ENCODE measurements at places on chromosomes 16 and 17.

DNA sequence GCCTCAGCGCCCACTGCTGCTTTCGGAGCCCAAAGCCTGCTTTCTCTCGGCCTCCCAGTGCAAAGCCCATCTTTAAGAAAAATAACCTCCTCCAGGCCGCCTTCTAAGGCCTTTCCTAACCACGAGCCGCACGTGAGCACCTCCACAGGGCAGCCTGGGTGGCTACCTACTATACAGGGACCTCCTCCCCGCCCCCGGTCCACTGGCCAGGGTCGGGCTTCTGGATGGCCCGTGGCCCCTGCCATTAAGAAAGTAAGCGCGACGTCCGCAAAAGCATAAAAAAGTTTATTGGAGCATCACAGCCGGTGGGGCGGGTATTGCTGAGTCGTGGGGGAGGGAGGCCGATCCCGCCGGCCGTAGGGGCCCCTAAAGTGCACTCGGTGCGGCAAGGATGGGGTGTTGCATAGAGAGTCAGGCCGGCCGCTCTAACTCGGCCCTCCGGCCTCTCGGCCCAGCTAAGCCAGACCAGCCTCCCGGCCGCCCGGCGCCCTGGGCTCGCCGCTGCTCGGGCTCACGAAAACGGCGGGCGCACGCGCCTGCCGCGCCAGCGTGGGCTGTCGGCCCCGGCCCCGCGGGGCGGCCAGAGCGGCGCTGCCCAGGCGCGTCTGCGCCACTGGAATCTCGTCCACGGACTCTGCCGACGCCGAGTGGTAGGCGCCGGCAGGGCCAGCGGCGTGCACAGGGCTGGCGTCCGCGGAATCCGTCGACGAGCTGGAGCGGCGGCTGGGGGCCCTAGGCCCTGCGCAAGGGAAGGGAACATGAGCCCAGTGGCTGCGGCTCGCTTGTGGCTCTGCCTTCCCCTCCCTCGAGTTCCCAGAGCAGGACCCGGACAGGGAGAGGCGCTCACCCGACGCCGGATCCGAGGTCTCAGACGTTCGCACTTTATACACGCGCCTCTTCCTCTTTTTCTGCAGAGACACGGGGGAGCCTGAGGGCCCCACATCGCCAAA lies 1.1 kb upstream of the TPPP3 start:
- DNase-seq = no peak

- DNase-seq = no peak
Observed at GRCh38 chr17:27549251-27549893, 81.6 kb upstream of the LGALS9 start.

GRCh38 chr17:82230609-82231311 lies 1.9 kb downstream of the SLC16A3 start:
- no peak for DNase-seq

- no peak for DNase-seq
Observed at GRCh38 chr17:32609884-32610650, 123.3 kb downstream of the CDK5R1 start.

GRCh38 chr16:2691491-2692248 lies 9.3 kb downstream of the KCTD5 start:
- no peak for DNase-seq

- DNase-seq = no peak
Observed at GRCh38 chr17:42049834-42050392, 488 bp downstream of the C17orf113 start.

DNA sequence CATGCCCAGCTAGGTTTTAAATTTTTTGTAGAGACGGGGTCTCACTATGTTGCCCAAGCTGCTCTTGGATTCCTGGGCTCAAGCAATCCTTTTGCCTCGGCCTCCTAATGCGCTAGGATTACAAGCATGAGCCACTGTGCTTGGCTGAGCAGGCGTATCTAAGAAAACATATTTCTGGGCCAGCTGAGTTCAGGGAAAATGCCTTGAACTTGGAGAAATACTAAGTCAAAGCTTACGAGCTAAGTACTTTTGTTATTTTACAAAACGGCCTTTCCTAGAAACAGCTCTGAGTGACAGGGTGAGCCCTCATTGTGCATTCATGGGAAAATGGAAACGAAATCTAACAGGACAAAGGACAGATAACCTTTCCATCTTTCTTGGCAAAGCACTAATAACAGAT lies 24.7 kb downstream of the DNAI2 start:
- no peak for DNase-seq

DNA sequence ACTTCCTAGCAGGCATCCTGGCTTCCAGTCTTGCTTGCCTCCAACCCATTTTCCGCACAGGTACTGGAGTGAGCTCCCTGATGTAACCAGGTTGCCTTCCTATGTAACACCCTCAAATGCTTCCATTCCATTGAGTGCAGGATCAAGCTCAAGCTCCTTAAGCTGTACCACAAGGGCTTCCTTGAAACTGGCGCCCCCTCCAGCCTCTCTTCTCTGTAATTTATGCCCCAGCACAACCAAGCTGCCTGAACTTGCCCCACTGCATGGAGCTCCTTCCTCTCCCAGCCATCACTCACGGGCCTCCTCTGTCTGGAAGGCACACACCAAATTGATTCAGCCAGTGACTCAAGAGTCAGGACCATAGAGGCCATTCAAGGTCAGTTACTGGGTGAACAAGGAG lies 234.8 kb upstream of the RPL38 start:
- no peak for DNase-seq

DNA sequence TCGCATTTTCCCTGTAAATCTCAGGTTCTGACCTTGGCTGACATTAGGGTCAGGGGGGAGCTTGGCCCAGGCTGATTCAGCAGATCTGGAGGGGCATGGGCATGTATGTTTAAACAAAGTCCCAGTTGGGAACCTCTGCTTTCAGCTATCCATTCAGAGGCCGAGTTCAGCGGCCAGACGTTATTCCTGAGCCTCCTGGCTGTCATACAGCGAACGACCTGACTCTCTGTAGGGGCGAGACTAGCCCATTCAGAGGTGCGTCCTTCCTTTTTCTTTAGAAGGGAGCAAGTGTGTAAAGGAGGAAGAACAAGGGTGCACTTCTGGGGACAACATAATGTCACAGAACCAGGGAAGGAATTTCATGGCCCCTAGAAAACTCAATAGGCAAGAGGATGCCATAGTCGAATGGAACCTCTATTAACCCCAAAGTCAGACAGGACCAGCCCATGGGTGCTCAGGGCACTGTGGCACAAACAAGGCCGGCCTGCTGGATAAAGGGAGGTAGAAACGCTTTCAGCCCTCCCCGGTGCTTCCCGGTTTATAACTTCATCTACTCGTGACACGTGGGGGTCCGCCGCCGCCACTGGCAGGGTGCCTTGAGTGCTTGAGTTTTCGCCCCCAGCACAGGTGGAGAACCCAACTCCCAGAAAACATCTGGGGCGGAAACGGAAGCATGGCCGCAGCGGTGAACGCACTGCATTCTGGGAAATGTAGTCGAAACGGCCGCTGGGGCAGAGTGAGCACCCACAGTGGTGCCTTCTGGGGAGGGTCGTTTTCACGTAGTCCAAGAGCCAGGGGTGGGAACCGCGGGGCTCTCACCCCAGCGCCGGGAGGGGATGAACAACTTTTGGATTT lies 33.2 kb upstream of the PLCG2 start:
- peak; percentile 68 for DNase-seq

GRCh38 chr16:27284865-27285675 lies 16.5 kb upstream of the NSMCE1 start:
- no peak for DNase-seq

GRCh38 chr17:43952351-43952723 lies 1.4 kb downstream of the PYY start:
- DNase-seq = no peak

DNA sequence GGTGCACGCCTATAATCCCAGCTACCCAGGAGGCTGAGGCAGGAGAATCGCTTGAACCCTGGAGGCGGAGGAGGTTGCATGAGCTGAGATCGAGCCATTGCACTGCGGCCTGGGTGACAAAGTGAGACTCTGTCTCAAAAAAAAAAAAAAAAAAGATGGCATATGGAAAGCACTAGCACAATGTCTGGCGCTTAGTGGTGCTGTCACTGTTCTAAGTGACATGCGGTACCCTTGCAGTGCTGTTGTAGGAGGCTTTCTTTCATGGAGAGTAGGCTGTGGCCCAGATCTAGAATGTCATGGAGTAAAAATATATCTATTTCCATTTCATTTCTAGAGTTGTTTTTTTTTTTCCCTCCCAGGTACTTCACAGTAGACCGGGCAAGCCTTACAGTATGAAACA lies 14.6 kb upstream of the METTL9 start:
- DNase-seq = no peak
